Stimulated activated CD8-positive, alpha-beta memory T cell treated with anti-CD3 and anti-CD28 coated beads, Interleukin-15, amount 100 ng/mL, for 4 hours (primary cell): ENCODE measurements at places on chromosomes 11 and 22.

DNA sequence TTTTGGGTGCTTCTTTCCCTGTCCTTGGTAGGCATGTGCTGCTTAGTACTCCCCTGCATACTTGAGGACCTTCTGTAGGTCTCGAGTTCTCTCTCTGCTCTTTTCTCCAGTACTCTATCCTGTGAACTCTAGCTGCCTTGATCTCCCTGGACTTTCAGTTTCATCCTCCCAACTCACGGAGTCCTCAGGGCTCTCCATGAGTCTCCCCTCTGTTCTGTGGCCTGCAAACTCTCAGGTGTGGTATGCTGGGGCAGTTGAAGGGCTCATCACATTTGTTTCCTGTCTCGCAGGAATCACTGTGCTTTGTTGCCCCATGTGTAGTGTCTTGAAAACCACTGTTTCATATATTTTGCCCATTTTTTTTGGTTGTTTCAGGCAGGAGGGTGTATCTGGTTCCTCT is 3.3 kb upstream of the PACS1 start:
- no peak for DNase-seq

DNA sequence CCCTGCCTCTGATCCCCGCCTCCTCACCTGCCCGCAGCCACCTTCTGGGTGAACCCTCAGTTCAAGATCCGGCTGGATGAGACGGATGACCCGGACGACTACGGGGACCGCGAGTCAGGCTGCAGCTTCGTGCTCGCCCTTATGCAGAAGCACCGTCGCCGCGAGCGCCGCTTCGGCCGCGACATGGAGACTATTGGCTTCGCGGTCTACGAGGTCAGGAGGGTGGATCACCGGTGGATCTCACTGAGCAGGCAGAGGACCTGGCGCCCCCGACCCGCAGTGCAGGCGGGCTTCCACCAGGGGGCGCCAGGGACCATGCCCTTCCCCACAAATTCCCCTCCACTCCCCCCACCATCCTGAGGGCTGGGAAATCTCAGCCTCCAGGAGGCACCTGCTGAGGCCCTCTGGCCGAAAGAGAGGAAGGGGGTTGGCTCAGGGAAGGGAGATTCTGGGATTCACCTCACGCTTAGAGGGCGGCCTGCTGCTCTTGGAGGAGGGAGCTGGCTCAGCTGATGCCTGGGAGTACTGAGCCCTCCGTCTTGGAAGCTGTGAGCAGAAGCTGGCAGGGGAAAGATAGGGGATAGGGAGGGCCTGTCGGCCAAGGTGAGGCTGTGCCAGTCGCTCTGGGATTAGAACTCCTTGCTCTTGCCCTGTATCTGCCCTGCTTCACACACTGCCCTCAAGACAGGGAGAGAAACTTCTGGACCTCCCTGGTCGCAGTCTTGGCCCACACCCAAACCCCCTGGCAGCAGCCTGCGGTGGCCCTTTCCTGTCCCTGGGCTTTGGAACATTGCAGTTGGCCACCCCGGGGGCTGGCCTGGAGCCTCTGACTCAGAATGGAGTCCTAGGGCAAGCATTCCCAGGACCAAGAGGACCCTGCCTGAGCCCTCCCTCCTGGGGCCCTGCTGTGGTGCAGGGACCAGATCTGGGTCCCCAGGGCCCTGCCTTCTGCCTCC is 23.2 kb downstream of the CAPN1 start:
- DNase-seq, result no peak

DNA sequence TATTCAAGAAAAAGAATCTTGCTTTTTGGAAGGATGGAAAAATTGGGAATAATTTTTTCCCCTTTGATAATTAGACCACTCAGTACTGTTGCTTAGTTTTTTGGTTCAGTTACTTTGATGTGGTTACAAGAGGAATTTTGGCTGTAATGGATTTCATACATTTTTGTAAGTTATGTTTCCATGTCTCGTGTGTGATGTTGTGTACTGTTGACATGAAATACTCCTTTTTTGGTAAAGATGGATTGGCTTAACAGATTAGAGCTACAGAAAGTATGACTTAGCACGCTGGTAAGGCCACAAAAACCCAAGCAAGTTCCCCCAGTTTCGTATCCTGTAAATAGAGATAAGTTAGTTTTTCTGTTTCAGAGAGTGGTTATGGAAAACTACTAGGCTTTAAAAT is 11.9 kb downstream of the TBCEL start:
- no peak for DNase-seq

- no peak for DNase-seq
These were observed 12.7 kb downstream of the ZP1 start for GRCh38 chr11:60879971-60880588.

GRCh38 chr11:68749229-68750123 is 1.8 kb downstream of the TESMIN start:
- no peak for DNase-seq

DNA sequence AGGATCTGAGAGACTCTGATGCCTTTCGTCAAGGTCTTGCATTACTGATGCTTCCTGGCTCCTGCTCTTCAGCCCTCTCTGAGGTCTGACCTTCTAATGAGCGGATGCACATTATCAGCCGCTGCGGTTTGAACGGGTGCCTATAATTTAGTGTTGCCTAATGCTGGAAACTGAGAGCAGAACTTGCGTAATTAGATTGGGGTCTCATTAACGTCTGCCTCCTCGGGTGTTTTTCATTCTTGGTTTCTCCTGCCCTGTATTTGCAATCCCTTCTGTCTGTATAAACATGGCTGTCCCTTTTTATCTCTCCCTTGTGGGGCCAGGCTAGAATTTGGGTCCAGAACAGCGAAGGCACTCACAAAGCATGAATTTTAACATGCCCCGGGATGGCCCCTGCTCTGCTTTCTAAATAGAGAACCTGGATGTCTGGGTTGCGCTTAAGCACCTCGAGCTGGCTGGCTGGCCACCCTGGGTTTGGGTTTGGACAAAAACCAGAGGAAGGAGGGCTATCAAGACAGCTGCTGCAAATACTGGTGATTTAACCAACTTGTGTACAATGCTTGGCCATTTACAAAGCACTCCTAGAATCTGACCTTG is 118.6 kb downstream of the TIMP3 start:
- no peak for DNase-seq

GRCh38 chr11:67010296-67010905 is 12.5 kb upstream of the SYT12 start:
- no peak for DNase-seq

DNA sequence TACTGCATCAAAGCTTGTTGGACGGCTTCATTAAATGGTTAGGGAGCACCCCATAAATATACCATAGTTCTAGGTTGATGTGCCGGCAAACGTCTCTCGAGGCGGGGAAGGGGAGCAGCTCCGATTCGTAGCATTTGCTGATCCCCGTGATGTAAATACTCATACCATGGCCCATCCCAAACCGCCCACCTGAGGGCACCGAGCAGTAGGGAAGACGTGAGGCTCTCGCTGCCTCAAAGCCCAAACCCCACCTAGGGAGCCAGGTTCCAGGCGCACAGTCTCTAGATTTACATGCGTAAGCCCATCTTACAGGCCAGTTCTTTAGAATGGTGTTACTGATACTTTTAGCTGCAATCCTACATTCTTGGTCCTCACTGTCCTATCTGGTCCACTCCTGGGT is 124.0 kb downstream of the FEZ1 start:
- no peak for DNase-seq

DNA sequence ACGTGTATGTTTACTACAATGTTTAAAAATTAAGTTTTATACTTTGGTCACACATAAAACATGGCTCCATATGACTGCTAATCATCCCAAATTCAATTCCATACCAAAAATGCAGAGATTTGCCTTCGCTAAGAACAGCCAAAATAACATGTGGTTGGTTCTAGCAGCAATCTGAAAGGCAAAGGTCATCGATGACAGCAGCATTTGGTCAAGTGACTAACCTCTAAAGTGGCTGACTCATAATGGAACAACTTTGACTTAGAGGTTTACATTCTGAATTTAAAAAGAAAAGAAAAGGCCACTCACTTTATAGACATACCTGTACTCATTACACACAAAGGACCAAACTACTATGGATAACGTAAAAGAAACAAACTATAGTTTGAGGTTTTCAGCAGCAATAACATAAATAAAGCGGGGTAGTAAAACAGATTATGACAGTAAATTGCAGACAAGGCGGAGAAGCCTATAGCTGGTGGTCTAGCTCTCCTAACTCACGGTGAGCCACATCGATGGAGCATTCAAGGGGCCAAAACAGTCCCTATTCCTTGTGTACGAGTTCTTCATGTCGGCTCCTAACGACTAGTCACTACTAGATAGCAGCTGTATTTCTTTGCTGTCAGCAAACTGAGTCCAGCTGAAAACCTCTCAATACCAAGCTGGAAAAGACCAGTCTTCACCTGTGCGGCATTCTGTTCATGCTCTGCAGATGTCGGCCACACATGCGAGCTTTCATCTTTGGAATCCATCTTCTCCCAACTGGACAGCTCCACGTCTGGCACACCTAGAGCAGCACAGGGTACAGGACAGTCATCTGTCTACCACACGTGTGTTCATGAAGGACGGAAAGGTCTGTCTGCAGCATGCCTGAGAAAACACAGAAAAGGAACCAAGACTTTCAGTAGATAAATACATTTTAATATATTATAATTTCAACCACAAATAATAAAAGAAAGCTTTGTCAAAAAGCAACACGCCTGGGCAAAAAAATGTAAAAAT is 42.1 kb downstream of the PRDM10 start:
- no peak for DNase-seq

- no peak for DNase-seq
These were observed 11.3 kb downstream of the CHRNA10 start for GRCh38 chr11:3659595-3660515.

DNA sequence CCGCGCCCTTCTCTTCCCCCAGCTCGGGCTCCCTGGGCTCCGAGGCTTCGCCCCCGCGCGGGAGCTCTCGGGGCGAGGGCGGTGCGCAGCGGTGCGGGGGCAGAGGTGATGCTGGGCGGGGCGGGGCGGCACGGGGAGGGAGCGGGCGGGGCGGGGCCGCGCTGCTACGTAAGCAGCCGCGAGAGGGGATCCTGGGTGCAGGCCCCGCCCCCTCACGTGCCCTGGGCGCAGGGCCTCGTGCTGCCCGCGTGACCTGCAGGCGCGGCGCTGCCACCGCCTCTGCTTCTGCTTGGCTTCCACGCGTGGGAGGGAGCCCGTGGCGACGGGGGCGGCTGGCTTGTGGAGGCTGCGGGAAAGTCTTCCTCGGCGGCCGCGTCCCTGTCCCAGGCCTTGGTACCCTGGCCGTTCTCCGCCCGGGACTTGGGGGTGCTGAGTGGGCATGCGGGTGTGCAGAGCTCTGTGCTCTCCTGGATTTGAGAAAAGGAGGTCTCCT is 132.6 kb upstream of the HSD17B12 start:
- no peak for DNase-seq

- DNase-seq, result no peak
These were observed 505 bp upstream of the TMEM132A start for GRCh38 chr11:60923800-60924109.

DNA sequence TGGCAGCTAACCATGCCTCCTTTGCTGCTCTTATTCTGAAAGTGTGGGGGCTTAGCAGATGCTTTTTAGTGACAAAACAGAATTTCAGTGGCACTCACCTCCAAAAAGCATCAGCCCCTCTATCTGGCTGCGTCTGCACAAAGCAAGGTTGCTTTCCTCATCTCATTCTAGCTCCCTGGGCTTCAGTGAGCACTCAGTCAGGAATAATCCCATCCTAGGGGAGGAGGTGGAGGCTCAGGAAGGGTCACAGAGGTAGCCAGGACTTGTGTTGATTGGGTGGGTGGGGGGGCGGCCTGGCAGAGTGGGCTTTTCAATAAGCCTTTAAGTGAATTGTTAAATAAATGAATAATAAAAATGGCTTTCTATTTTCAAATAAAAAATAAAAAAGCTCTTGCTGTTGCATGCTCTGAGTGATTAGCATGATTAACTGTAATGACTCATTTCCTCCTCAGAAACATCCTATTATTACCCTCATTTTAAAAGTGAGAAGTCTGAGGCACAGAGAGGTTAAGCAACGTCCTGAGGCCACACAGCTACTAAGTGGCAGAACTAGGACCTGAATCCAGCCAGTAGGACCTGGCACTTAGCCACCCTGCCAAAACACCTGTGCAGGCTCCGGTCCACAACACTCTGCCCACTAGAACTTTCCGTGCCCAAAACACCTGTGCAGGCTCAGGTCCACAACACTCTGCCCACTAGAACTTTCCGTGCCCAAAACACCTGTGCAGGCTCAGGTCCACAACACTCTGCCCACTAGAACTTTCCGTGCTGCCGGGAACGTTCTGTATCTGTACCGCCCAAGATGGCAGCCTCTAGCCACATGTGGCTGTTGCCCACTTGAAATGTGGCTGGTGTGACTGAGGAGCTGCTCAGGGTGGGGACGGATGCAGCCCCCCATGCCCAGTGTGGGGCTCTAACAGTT is 5.5 kb downstream of the B3GAT1 start:
- DNase-seq, result no peak

DNA sequence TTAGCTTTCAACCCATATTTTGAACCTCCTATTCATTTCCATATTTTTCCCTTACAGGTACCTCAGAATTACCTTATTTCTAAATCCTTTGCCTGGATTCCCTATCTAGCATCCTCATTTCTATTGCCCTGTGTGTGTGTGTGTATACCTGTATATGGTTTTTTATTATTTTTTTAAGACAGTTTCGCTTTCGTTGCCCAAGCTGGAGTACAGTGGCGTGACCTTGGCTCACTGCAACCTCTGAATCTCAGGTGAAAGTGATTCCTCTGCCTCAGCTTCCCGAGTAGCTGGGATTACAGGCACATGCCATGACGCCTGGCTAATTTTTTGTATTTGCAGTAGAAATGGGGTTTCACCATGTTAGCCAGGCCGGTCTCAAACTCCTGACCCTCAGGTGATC is 12.6 kb downstream of the HIPK3 start:
- no peak for DNase-seq

- no peak for DNase-seq
These were observed 785.6 kb downstream of the BRD1 start for GRCh38 chr22:49042066-49042465.

GRCh38 chr11:96259134-96259830 is 83.7 kb downstream of the MAML2 start:
- DNase-seq, result no peak

DNA sequence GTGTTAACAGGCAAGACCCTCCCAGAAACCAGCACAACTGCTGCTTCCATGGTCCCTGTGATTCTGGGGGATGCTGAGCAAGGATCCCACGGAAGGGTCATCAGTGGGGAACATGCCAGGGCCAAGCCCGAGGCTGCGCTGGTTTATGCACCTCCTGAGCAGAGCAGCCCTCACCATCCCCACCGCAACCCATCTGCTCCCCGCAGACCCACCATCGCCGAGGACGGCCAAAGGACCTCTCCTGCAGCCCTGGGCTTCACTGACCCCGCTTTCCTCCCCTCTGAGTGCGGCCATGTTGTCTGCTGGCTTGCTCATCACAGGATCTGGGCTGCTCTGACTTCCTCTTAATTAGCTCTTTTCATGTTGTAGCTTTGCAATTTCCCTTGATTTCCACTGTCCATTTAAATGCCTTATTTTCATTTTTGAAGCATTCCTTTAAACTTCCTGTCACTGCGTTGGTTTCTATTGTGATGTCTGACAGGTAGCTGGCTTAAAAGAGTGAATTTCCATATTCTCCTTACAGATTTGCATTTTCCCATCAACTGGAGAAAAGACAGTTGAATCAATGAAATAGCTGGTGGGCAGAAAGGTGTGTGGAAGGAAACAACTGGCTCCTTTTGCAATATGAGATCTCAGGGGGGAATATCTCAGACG is 14.9 kb downstream of the TP53AIP1 start:
- DNase-seq, result no peak

GRCh38 chr11:74702383-74703007 is 28.7 kb downstream of the CHRDL2 start:
- no peak for DNase-seq

- DNase-seq, result no peak
These were observed 32.2 kb downstream of the C2CD3 start for GRCh38 chr11:74138572-74138971.
